ENCODE measurements at places on chromosomes 16 and 17.

- no peak for DNase-seq
Measured at GRCh38 chr16:907842-908241, 62.9 kb downstream of the LMF1 start.

DNA sequence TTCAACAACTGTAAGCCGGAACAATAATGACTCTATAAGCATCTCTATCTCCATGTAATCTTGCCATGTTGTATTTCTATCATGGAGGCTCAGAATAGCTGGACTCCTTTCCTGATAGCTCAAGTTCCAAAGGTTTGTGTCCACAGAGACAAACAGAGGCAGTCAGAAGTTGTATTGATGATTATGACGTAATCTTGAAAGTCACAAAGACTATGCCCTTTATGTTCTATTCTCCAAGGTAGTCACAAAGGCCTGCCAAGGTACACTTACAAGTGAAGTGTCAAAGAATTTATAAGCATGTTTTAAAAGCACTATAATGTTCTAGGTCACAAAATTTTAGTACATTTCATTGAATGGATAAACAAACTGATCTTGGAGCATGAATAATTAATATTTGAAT, 542.2 kb downstream of the CDH11 start:
- DNase-seq = no peak

DNA sequence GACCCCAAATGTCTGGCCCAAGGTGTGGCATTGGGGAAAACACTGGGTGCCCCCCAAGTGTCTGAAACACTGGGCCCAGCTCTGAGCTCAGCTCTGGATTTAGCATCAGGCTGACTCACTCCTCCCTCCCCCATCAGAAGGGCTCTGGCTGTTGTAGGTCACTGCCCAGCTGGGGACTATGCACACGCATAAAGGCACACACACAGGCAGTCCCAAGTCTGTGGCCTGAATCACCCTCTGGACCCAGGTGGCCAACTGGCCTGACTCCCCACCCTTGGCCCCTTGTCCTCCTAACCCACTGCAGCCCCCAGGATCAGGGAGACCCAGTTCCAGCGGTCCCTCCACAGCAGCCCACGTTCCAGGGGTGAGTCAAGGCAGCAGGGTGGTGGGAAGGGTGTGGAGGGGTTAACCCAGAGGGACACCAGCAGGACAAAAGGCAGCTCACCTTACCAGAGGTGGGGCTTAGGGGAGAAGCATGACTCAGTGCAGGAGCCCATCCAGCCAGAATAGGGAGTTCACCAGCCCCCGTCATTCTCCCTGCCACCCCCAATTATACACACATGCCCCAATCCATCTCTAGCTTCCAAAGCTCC, 47.0 kb downstream of the MYO18A start:
- peak; percentile 90 for DNase-seq

- DNase-seq = no peak
Measured at GRCh38 chr17:60944751-60945150, 267.1 kb downstream of the BCAS3 start.

GRCh38 chr16:49919327-49919726, 63.4 kb upstream of the ZNF423 start:
- DNase-seq = no peak

DNA sequence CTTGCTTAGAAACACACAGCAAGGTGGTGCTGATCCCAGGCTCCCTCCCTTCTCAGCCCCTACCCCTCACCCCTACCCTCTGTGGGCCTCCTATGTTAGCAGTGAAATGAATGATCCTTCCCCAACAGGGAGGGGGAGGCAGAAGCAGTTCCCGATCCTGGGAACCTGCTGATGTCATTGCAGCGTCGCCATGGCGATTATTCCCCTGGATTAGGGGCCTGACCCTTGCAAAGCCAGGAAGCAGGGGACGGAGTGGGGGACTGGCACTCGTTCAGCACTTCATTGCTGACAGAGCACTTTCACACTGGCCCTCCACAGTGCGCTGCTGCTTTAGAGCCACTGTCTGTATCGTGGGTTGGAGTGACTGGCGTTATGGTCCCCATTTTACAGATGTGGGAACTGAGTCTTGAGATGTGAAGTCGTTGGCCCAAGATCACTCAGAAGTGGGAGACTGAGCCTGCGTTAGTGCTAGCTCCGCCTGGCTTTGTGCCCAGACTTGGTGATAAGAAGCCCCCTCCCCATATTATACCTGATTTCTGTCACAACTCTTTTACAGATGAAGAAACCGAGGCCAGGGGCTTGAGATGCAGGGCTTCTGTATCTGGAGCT, 26.6 kb downstream of the LASP1 start:
- DNase-seq = peak; percentile 50

DNA sequence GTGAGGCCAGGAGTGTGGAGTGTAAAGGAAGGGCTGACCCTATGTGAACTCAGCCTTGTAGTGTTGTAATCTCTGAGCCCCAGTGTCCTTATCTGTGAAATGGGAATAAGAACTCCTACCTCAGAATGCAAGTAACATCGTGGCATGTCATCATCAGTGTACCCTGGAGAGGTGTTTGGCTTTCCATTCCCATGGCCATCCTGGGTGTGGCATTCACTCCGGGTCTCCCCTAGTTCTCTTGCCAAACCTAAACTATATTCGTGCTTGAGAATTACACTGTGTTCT, 1.9 kb downstream of the NXPH3 start:
- DNase-seq = no peak

DNA sequence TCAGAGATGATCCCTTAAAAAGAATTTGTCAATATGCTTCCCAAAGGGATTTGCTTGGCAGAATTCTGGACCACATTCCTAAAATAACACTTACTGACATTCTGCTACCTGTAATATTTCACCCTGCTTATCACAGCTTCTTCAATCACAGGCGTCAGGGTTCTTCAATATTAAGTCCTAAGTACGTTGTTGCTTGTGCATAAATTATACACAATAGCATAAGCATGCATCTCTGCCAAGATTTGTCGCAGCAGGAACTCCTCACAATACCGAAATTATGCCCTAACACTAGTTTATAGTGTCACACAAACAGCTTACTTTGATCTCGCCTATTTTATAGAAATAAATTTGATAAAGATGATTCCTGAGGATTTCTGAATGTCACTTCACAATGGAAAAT, 48.9 kb downstream of the UBE2G1 start:
- no peak for DNase-seq

- DNase-seq = peak; percentile 48
Measured at GRCh38 chr16:89359264-89360147, 130.9 kb downstream of the ANKRD11 start.
